ENCODE measurements at places on chromosomes 7 and 10. TPM values are rescaled to one million over a fixed set of nuclear protein-coding genes. Genes with fewer than 3 reads are reported as not detected.

The OR6B1 gene
- total RNA-seq, result not detected

The FOXI2 gene
- not detected for total RNA-seq

The CALML3 gene
- not detected for total RNA-seq

The ZNF511 gene
- 24.7 TPM for total RNA-seq

The HMX2 gene
- total RNA-seq, result not detected

The CNTNAP2 gene
- 0.18 TPM for total RNA-seq

The UNCX gene
- total RNA-seq, result not detected

The SLC25A28 gene
- total RNA-seq, result 14.7 TPM

The TAS2R41 gene
- total RNA-seq, result not detected

The GATA3 gene
- total RNA-seq, result 0.09 TPM

The C7orf57 gene
- 0.09 TPM for total RNA-seq

The CPA4 gene
- total RNA-seq, result 0.27 TPM

The TMEM273 gene
- total RNA-seq, result 6.1 TPM

The SPAM1 gene
- total RNA-seq, result not detected

The PNLIP gene
- total RNA-seq, result not detected

The NPY gene
- total RNA-seq, result not detected

The PDE1C gene
- total RNA-seq, result 0.38 TPM

The LEP gene
- total RNA-seq, result under 0.01 TPM

The DPCD gene
- total RNA-seq, result 55.0 TPM

Data from endothelial cell of coronary artery (primary cell).